ENCODE measurements at places on chromosomes 11 and 22.

- DNase-seq = no peak
Measured at GRCh38 chr11:121711939-121712338, 259.2 kb upstream of the SORL1-AS1 start.

GRCh38 chr11:14803846-14804245 lies 88.2 kb downstream of the CYP2R1 start:
- DNase-seq = no peak

DNA sequence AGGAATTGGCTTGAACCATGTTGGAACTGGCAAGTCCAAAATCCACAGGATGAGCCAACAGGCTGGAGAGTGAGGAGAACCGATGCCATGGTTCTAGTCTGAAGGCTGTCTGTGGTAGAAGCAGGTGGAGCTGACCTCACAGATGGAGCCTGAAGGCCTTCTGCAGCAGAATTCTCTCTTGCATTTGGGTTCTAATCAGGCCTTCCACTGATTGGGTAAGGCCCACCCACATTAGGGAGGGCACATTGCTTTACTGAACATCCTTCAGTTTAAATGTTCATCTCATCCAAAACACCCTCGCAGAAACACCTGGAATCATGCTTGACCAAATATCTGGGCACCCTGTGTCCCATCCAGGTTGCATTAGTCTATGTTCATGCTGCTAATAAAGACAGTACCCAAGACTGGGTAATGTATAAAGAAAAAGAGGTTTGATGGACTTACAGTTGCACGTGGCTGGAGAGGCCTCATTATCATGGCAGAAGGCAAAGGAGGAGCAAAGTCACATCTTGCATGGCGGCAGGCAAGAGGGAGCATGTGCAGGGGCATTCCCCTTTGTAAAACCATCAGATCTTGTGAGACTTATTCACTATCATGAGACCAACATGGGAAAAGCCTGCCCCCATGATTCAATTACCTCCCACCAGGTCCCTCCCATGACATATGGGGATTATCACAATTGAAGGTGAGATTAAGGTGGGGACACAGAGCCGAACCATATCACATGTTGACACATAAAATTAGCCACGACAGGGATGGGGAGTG lies 15.9 kb downstream of the SMIM38 start:
- no peak for DNase-seq

- no peak for DNase-seq
Measured at GRCh38 chr11:88604260-88604659, 266.7 kb upstream of the CTSC start.

DNA sequence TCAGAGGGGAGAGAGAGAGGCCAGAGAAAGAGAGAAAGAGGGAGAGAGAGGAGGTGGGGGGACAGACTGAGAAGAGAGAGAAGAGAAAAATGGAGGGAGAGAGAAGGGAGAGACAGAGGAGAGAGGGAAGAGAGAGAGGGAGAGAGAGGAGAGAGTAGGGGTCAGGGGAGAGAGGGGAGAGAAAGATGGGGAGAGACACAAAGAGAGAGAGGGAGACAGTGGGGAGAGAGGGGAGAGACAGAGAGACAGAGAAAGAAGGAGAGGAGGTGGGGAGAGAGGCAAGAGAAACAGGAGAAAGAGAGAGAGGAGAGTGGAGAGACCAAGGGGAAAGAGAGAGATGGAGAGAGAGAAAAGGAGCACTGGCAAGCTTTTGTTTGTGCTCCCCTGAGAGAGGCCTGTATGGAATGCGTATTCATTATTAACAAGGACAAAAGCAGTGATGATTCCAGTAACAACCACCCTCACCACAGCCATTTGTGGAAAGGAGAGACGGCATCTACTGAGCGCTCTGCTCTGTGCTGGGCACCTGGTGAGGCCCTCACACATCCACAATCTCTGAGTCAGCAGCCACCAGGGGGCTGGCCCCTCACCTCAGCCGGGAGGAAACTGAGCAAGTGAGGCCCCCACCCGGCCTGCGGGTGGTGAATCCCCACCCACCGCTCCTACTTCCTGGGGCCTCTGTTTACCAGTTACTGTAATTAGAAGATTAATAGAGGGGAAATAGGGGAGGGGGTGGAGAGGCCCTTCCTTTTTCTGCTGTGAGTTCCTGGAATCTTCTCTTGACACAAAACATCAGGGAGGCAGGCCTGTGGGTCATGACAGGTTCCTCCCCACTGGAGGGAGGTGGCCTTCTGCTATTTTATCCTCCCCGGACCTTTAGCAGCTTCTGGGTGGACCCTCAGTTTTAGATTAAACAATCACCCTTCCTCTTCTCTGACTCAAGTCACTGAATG lies 14.6 kb upstream of the MIAT start:
- no peak for DNase-seq

DNA sequence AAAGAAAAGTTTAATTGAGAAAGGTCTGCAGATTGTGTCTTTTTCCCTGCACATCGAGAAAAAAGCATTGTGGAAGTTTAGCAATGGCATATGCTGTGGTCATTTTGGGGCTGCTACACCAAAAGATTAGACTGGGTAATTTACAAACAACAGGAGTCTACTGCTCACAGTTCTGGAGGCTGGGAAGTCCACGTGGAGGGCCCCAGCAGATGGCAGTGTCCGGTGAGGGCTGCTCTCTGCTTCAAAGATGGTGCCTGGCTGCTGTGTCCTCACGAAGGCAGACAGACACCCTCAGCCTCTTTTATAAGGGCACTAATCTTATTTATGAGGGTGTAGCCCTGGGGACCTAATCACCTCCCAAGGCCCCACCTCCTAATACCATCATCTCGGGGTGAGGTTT lies 21.1 kb downstream of the PHF21B start:
- DNase-seq = no peak

- DNase-seq = no peak
Measured at GRCh38 chr11:122192634-122193255, 76.7 kb upstream of the BLID start.

GRCh38 chr11:57497303-57498247 lies 17.9 kb downstream of the SLC43A1 start:
- no peak for DNase-seq

- no peak for DNase-seq
Measured at GRCh38 chr11:12863605-12864121, 145.5 kb upstream of the RASSF10 start.

- DNase-seq = no peak
Measured at GRCh38 chr11:61083601-61084147, 18.6 kb upstream of the CD5 start.

DNA sequence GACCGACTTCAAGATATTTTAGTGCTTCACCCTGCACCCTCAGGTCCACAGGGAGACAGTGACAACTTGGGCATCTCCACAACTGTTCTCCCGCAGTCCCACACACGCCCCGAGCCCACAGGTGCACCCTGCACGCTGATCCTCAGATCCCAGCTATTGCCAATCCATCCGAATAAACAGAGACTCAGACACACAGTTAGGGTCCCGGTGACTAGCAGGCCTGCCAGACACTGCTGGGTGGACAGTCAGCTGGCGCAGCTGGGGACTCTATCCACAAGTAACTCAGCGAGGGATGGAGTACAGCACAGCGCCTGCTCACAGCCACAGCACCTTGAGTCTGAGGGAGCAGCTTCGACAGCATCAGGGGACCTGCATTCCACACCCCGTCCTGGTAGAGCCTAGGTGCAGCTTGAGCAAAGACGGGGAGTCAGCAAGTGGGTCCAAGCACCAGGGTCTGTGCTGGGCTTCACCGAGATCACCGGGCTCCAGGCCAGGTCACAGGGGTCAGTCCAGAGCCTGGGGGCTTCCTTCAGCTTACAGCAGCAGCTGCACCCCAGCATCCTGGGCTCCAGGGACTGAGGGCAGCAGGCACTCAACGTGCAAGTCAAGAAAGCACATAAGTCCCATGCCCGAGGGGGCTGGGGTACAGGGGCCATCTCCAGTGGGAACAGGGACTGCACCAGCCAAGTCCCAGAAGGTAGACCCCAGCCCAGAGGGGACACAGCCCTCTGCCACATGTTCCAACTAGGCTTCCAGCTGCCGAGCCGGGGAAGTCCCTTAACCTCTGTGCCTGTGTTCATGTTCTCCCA lies 7.6 kb downstream of the RPL3 start:
- DNase-seq = no peak

DNA sequence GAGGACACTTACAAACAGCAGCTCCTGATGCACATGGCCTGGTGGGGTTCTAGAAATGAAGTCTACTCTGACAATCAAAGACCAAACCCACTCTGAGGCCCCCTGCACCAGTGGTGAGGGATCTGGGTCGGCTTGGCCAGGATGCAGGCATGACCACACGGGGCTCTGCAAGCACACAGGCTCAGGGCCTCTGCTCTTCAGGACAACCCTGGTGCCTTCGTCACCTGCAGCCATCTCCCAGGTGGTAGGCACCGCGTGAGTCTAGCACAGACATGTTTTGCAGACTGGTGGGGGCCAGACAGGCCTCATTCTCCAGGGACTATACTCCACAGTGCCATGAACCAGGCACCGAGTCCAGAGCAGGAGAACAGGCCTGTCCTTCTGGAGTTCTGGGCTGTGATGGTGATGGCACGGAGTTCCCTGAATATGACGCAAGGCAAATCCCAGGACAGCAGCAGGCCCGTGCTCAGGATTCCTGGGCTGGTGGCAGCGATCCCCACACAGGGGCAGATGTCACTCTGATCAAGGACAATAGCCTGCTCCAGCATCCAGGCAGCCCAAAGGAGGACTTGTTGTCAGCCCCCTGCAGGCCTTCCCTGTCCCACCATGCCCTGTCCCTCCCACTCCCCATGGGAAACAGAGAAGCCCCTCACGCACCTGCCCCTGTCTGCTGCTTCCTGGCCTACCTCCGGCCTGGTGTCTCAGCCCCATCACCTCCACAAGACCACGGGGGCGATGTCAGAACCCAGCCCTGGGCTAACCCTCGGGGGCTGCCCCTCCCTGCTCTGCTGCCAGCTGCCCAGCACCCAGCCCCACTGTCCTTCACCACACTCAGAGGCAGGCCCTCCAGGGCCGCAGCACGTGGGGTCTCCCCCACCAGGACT lies 36.1 kb downstream of the GNB1L start:
- DNase-seq = no peak

DNA sequence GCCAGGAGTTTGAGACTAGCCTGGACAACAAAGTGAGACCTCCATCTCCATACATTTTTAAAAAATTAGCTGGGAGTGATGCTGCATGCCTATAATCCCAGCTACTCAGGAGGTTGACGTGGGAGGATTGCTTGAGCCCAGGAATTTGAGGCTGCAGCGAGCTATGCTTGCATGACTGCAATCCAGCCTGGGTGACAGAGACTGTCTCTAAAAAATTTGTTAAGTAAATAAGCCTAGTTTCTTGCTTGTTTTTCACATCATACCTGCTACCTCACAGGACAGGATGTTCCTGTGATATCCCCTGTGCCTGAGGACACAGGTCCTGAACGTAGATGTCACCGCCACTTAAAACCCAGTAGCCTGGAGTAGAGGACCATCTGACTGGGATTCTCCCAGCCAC lies 348.6 kb downstream of the MN1 start:
- no peak for DNase-seq

DNA sequence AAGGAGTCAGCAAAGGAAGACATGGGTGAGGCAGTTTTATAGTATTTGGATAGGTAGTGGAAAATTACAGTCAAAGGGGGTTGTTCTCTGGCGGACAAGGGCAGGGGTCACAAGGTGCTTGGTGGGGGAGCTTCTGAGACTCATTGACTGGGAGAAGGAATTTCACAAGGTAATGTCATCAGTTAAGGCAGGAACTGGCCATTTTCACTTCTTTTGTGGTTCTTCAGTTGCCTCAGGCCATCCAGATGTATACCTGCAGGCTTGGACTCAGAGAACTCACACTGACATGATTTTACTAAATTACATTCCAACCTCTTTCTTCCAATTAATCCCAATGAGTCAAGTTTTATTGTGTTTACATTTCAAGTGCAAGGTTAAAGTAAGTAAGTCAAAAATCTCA lies 240.5 kb upstream of the API5 start:
- no peak for DNase-seq

DNA sequence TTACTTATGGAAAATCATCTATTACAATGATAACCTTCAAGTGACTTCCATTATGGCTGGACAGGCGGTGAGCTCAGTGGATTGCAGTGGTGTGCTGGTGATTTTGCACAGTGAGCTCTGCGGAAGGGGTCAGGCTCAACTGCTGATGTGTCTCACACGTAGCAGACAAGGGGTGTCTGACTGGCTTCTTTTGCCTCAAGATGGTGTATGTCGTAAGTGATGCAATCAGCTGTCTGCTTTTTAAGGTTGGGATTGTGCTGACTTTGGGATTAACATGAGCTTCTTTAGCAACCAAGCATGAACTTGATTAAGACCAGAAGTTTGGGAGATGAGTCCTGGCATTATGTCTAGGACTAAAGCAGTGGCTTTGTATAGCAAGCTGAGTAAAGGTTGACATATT lies 49.5 kb downstream of the POLD3 start:
- no peak for DNase-seq

GRCh38 chr22:44089717-44090570 lies 65.8 kb downstream of the PARVB start:
- no peak for DNase-seq

DNA sequence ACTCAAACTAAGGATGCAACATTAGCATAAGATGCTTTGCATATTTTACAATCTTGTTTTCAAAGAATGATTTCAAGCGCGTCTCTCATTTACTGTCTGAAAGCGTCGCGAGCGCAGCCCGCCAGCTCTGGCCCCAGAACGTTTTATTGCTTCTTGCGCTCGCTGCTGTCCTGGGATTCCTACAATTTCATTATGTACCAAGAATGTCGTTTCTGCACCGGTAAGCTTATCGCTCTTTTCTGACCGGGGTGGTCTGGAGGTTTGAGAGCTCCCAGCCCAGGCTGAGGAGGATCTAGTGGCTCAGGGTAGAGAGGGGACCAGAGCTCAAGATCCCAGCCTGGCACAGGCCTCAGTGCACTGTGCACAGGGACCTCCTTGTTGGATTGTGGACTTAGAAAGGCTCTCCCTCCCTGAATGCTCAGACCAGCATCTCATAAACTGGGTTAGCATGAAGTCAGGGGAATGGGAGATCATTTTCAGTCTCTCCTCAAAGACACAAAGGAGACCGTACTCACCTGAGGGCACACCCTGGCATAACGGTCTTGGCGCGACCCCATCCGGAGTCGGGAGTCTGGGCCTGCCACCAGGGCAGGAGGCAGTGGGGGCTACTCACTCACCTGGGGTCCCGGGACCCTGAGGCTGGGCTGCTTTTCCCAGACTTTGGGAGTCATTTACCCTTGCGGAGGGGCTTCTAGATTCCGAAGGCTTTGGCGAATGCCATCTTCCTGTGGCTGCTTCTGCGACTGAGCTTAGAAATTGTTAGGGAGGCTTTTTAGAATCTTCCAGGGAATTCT lies 817.4 kb downstream of the BRD1 start:
- no peak for DNase-seq

GRCh38 chr11:72621008-72621610 lies 53.1 kb downstream of the PDE2A start:
- no peak for DNase-seq

DNA sequence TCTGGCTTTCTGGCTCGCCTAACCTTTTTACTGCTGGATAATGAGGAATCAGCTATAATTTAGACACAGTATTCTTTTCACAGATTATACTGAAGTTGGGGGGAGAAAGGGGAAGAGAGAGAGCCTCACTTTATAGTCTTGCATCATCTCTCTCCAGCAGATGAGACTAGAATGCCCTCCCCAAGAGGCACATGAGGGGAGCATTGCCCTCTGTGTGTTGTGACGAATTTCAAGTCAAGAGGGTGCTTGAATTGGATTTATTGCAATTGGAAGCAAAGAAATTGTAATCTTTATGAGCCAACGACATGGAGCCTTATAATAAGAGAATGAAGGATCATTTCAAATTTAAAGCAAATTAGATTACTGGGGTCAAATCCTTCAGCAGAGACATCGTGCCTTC lies 17.6 kb upstream of the CADM1 start:
- no peak for DNase-seq

- no peak for DNase-seq
Measured at GRCh38 chr11:131305005-131305404, 65.4 kb upstream of the NTM start.

- no peak for DNase-seq
Measured at GRCh38 chr11:59283825-59284772, 71.4 kb upstream of the MPEG1 start.

Data from esophagus squamous epithelium (tissue), 5 donors.